NCI-H1048 (cell line): ENCODE measurements at places on chromosomes 3 and 15.

DNA sequence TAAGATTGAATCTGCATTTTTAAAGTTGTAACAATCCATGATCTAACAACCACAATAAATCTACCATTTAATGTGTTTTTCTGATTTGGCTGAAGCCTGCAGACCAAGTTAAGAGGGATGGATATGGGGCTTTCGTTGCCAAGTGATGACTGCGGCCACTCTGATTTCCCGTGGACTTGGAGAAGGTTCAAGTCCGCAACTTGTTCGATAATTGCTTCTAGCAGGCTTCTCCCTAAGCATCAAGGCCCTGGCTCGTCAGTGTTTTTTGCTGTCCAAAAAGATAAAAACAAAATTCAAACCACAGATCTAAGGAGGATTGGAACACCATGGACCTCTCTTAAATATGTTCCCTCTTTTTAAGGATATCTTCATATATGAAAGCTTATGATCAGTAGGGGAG, 256.6 kb downstream of the CNTN3 start:
- DNase-seq, result no peak

DNA sequence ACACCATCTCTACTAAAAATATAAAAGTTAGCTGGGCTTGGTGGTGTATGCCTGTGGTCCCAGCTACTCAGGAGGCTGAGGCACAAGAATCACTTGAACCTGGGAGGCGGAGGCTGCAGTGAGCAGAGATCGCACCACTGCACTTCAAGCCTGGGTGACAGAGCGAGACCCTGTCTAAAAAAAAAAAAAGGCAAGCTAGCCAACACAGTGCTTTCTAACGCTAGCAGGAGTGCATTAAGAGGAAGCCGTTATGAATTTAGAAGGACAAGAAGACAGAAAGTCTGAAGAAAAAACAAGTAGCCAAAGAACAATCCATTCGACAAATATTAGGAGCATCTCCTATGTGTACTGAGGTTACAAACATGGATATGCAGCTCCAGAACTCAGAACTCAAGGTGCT, 28.6 kb downstream of the BHLHE40 start:
- DNase-seq, result no peak

GRCh38 chr3:156665291-156665690, 9.1 kb upstream of the TIPARP start:
- DNase-seq, result no peak

GRCh38 chr3:32882189-32882588, 64.4 kb downstream of the TRIM71 start:
- no peak for DNase-seq

DNA sequence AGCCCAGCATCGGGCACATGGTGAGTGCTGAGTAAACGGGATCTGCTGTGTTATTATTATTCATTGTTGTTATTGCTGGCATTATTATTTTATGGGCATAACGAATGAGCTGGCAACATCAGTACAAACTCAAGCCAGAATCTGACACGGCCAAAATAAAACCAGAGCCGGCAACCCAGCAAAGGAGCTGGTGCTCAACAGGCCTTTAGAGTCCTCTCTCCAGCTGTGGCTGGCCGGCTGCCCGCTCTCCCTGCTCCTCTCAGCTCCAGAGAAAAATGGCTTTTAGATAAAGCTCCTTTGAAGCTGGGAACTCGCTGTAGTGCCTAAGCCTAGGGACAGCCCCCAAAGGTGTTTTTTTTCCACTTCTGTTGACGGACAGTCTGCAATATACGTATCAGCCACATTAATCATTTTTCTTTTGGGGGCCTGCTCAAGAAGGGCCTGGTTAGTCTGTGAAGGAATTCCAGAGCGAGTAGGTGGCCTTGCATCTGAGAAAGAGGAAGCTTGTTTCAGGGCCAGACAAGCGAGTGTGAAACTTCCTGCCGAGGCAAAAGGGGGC, 193.9 kb upstream of the UBE2E1 start:
- no peak for DNase-seq

DNA sequence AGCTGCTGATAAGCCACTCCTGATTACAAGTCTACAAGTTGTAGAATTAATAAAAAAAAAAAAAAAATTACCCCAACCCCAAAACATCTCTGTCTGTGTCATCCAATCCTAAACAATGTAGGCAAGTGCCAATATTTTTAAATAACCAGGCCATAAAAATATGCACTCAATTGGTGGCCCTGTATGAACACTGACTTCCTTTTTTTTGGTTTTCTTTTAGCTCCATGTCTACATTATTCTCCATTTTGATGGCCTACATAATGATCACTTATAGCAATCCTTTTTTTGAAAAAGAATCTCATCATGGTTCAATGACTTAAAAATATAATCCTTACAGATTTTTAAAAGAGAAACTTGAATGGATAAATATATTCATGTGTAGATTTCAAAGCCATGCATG, 72.1 kb downstream of the FOXP1 start:
- DNase-seq, result no peak

- no peak for DNase-seq
These were observed 25.0 kb upstream of the THBS1 start for GRCh38 chr15:39555885-39556284.

- no peak for DNase-seq
These were observed 200.5 kb downstream of the PTPRG start for GRCh38 chr3:61761694-61762430.

DNA sequence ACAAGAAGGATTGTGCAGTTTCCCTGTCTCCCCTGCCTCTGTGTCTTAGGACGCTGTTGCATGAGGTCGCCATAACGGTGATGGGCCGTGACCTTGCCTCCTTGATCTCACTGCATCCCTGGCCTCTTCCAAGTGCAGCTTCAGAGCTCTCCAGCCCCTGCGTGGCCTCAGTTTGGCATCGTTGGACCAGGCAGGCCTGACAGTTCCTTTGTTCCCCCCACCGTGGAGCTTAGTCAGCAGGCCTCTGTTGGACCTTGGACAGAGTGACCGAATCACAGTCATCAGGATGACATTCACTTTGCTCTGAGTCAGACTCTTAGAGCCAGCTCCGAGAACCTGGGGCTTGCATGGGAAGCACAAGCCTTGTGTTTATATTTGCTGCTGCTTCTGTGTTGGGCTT, 139.4 kb downstream of the OPA1 start:
- no peak for DNase-seq

DNA sequence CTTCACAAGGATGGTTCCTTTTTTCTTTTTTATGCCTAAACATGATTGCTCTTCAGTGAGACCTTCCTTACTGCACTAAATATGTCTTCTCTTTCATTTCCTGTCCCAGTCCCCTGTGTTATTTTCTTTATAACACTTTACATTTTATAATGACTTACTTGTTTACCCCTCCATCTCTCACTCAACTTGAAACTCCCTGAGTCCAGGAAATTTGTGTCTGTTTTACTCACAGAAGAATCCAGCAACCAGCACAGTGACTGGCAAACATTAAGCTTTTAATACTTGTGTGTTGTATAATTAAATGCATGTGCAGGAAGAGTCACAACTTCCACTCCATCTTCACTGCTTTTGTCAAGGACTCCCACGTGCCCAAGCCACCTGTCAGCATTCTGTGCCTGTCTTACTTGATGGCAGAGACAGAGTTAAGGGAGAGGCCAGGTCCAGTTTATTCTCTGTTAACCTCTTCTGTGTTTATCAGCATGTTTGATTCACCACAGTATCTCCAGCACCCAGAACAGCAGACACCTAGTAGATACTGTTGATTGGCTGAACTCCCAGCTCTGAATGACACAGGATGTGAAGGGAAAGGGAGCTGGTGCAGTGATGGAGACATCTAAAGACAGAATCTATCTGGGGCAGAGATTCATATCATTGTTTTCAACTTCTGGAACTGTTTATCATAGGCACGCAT, 42.8 kb downstream of the SSR3 start:
- no peak for DNase-seq

- DNase-seq, result no peak
These were observed 138.5 kb upstream of the STRIT1 start for GRCh38 chr3:155431856-155432570.

DNA sequence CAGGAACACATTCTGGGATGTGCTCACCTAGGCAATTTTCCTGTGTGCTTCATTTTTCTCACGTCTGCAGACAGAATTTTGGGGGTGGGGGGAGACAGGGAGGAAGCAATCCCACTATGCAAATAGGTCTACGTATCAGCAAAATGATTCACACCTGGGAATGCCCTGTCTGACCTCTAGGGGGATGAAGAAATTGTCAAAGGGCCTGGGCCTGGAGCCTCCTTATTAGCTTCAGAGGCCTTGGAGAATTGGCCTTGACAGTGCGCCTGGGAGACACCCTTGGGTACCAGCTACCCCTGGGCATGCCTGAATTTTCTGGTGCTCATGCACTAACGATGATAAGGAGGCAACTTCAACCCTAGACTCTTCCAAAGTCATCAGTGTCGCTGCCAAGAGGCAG, 207.5 kb downstream of the CADPS start:
- DNase-seq, result no peak

DNA sequence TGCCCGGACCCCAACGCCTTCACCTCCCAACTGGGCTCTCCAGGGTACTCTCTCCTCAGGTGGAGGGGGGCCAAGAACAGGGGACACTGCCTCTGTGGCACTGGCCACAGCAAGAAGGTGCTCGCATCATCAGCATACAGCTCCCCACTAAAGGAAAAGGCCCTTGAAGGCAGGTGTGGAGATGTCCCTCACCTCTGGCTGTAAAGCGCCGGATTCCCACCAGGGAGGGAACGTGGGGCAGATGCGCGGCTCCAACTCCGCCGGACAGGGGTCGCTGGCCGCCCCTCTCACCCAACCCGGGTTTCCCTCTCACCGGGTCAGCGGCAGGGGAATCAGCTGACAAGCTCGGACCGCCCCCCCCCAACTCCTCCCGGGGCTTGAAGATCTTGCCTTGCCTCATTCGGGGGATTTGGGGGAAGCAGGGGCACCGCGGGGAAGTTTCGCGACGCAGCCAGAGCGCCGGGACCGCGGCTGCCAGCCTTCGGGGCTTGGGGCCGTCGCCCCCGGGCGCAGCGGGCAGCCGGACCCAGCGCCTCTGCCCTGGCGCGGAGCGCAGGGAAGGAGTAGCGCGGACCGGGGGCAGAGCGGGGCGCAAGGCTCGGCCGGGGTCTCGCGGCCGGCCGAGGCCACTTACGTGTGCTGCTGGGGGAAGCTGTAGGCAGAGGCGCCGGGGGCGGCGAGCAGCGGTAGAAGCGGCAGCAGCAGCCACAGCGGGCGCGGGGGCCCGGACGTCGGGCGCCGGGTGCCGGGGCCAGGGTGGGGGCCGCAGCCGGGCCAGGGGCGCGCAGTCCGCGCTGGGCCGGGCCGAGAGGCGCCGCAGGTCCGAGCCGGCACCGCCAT, 630 bp downstream of the CACNA2D2 start:
- DNase-seq, result no peak

DNA sequence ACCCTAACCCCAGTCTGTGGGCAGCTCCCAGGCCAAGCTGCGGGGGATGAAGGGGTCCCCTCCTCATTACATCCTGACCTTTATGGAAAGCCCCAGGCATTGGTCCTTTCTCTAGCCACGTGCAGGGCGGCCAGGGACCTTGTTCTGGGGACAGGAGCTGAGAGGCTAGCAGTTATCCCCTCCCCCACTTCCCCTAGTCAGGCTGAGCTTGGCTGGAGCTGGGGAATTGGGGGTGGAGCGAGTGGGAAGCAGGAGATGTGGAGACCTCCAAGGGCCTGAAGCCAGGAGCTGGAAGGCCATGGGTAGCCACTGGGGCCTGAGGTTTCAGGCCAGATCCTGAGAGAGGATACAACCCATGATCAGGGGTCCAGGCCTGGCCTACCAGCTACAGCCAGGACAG, 45.8 kb downstream of the DNAH1 start:
- DNase-seq, result no peak

DNA sequence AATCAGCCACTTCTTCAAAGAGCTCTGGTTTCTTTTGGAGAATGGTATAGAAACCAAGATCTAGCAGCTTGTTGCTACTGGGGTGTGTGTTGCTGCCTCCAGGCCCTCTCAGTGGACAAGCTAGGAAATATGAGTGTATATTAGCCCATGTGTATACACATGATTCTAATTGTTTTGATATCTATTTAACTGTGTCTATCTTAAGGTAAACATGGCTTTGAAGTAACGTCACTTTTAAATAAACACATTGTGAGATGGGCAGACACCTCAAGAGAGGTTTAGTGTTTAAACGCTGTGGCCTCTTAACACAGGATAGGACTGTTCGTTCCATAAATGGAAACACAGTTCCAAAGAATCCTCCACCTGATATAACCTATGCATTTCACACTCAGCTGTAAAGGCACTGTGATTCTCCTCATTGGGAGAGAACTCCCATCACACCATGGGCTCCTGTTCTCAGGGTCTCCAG, 87.0 kb downstream of the GMPS start:
- no peak for DNase-seq

DNA sequence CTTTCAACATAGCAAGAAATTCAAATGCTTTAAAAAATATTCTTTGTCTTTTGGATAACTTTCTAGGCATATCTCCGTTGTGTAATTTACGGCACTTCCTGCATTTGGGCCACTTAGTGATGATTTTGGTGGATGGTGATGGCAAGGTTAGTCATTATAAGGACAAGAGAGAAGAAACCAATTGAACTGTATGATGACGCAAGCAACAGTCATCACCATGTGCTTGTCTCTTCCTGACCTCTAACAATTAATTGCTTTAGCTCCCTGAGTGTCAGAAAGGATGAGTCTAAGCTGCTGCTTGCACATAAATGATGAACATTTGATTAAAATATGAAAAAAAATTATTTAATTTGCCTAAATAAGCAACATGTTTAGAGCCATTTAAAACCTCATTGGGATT, 11.3 kb upstream of the P2RY12 start:
- DNase-seq, result no peak
